ENCODE measurements at places on chromosomes 1 and 21.

- no peak for DNase-seq
These were observed 876.5 kb downstream of the USP25 start for GRCh38 chr21:16606271-16606670.

- no peak for DNase-seq
These were observed 26.9 kb upstream of the SYNC start for GRCh38 chr1:32729254-32730046.

- no peak for DNase-seq
These were observed 35.4 kb downstream of the VPS45 start for GRCh38 chr1:150102986-150103385.

DNA sequence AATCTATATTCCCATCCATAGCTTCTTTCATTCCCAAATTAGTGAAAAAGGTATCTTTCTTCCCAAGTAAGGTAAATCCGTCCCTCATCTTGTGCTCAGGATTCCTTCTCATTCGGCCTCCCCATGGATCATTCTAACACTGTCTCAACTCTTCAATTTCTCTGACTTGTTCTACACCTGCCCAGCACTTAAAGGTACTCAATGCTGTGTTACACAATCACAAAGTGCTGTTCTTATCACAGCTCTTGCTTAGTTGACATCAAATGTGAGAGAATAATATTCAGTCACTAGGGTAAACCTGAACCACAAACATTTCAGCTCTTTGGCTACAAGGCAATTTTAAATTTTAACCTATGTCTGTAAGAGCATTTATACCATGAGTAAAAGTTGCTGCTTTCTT, 94.8 kb downstream of the DIRAS3 start:
- no peak for DNase-seq

- no peak for DNase-seq
These were observed 46.3 kb downstream of the SKI start for GRCh38 chr1:2274231-2274928.

Data from stimulated activated CD4-positive, alpha-beta T cell treated with anti-CD3 and anti-CD28 coated beads, Interleukin-1b, Interleukin-23, amount 100 ng/mL, for 24 hours (primary cell).